ENCODE measurements at places on chromosomes 4 and X.

DNA sequence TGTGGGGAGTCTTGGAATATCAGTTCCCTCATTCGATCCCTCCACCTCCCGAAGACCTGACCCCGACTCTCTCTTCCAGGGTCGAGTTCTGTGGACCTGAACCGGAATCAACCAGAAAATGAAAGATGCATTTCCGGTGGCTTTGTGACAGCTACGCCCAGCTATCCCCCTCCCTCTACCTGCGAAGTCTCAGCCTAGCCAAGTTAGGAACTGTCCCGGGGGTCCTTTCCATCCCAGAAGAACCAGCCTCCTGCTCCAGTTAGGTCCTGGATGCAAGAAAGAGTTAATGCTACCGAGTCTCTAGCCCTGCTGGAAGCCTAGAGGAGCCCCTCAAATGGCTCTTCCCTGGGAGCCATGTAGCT, 13.4 kb upstream of the ETDC start:
- DNase-seq, result no peak

DNA sequence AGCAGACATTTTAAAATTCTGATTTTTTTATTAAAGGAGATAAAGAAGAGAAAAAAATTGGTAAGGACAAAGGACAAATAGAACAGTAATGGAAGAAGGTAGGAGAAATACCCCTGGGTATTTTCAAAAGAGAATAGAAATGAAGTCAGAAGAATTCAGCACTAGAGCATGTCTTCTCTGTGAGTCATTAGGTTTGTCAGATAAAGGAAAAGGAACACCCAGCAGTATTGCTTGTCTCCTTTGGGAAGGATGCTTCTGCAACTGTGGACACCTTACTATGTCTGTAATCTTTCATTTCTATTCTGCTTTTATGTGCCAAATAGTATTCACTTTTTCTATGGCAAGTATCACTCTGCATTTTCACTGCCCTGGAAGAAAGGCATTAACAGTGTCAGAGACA, 24.0 kb upstream of the PCDH7 start:
- no peak for DNase-seq

GRCh38 chr4:184165291-184165690, 52.4 kb downstream of the ENPP6 start:
- no peak for DNase-seq

DNA sequence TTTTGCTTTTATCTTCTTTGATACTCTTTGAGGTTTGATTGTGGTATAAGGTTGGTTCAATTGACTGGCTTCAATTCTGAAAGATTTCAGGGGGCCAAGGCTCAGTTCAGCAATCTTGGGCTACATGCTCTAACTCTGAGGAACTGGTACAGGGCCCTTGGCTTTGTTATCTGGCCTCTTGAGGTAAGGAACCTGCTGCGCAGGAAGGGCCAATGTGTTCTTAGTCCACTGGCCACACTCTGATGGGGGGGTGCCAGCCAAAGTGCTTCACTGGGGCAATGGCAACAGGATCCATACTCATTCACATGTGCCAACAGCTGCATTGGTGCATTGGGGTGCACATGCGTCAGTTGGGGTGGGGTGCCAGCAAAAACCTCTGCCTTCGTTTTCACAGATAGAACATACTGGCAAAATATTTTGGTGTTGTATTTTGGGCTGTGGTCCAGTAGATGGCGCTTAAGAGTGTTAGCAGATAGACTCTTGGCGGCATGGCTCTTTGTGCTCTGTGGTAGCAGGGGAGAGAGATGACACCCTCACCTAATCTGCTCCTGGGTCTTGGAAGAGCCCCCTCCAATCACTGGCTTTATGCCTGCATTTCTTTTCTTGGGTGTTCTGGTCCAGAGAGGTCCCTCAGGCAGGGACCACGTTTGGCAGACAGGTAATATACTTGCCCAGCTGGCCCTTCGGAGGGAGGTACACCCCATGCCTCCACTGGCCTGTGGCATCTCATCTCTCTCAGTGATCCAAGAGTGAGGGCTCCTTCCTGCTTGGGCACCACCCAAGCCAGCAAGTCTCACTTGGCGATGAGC, 42.9 kb downstream of the NDST3 start:
- no peak for DNase-seq

DNA sequence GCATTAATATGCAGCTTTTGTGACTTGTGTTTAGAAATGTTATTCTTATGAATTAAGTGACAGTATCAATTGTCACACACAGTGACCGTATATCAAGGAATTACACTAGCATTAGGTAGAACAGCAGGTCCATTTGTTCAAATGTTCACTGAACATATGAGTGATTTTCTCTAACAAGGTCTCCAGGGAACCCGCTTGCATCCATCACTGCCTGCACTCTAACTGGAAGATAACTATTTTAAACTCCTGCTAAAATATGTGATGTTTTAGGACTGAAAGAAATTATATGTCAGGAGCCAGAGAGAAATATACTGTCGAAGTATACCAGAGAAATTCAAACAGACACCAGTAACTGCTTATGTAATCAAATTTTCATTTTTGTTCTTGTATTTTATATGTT, 1395.7 kb downstream of the PCDH18 start:
- DNase-seq, result no peak

- DNase-seq, result no peak
These were observed 466 bp downstream of the DLG3 start for GRCh38 chrX:70444946-70445656.

GRCh38 chr4:118680808-118681207, 4.4 kb upstream of the METTL14 start:
- DNase-seq, result no peak

DNA sequence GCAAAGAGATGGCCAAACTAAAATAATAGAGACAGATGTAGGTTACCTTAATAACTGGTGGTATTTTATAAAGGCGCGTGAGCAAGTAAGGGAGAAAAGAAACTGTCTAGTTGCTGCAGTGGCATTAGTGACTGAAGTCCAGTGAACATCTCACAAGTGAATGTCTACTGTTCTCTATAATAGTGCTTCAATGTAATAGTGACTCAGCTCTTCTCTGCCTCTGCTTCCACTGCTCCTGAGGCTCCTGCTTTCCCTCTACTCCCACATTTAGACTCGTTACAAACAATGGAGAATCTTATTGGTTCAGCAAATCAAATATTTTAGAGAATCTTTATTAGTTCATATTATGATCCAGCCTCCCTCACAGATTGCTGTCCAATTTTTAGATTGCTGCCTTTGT, 779.1 kb upstream of the HTR2C start:
- no peak for DNase-seq

GRCh38 chr4:24775032-24775605, 20.3 kb upstream of the SOD3 start:
- no peak for DNase-seq

DNA sequence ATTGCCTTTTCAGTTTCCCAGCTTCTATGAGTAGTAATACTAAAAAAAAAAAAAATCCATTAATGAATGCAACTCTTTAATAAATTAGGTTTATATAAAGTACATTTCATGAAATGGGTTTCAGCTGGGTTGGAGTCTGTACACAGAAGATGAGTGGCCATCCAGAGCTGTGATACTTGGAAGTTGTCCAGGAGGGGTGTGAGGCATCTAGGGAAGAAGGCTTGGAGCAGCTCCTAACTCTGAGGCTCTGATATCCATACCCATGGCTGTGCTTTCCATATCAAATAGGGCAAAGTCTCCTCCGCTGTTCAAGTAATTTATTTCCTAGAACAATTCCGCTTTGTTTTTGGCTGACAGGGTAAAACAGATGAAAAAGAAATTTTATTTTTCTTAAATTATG, 423.3 kb upstream of the TENM3 start:
- no peak for DNase-seq

- DNase-seq, result no peak
These were observed 261.6 kb downstream of the ANK2 start for GRCh38 chr4:113311047-113311446.

- DNase-seq, result no peak
These were observed 73.2 kb upstream of the UCP1 start for GRCh38 chr4:140641789-140642439.

GRCh38 chrX:96425200-96425599, 259.4 kb upstream of the DIAPH2 start:
- no peak for DNase-seq

DNA sequence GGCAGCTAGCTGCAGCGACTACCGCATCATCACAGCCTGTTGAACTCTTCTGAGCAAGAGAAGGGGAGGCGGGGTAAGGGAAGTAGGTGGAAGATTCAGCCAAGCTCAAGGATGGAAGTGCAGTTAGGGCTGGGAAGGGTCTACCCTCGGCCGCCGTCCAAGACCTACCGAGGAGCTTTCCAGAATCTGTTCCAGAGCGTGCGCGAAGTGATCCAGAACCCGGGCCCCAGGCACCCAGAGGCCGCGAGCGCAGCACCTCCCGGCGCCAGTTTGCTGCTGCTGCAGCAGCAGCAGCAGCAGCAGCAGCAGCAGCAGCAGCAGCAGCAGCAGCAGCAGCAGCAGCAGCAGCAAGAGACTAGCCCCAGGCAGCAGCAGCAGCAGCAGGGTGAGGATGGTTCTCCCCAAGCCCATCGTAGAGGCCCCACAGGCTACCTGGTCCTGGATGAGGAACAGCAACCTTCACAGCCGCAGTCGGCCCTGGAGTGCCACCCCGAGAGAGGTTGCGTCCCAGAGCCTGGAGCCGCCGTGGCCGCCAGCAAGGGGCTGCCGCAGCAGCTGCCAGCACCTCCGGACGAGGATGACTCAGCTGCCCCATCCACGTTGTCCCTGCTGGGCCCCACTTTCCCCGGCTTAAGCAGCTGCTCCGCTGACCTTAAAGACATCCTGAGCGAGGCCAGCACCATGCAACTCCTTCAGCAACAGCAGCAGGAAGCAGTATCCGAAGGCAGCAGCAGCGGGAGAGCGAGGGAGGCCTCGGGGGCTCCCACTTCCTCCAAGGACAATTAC, 1.4 kb downstream of the AR start:
- no peak for DNase-seq

GRCh38 chr4:10093801-10094552, 22.6 kb downstream of the WDR1 start:
- no peak for DNase-seq

DNA sequence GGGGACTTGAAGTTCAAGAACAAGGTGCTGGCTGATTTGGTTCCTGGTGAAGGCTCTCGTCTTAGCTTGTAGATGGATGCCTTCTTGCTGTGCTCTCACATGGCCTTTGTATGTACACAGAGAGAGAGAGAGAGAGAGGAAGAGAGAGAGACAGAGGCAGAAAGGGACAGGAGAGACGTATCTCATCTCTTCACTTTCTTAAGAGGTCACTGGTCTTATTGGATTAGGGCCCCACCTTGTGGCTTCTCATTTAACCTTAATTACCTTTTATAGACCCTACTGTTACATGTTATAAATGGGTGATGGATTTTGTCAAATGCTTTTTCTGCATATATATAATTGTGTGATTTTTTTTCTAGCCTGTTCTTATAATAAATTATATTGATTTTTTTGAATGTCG, 1444.2 kb downstream of the ADGRL3 start:
- DNase-seq, result no peak

DNA sequence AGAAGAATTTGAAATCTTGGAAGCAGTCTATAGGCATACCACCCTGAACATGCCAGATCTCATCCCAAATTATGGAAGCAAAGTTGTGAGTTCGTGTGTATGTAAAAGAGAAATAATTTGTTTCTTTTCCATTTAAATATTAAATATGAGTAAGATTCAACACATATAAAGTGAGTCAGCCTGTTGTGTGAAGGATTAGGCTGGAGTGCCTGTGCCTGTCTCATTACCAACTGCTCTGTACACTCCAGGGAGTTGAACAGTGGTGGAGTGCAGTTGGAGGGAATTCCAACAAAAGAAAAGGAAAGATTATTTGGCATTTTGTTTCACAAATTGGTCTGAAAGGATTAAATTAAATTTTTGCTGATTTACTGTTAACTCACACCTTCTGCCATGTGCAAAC, 435.6 kb downstream of the FAT4 start:
- no peak for DNase-seq

GRCh38 chr4:2722033-2722432, 34.1 kb downstream of the TNIP2 start:
- no peak for DNase-seq

GRCh38 chr4:48681856-48682255, 98.2 kb downstream of the FRYL start:
- peak; percentile 56 for DNase-seq

DNA sequence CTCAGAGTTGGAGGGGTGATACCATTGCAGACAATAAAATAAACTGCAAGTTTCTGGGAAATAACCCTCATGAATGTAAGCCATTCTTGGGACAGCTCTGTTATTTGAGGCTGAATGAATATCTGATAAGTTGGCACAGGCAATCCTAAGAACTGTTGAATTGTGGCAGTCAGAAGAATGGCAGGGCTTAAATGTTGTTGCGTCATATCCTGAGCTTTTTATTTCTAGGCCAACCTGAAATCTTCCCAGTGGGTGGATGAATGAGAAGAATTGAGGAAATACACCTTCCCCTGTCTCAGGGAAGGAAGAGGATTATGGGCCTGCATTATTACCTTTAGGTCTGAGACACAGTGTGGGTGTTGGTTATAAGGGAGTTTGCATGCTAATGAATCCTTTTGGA, 64.4 kb upstream of the C4orf54 start:
- no peak for DNase-seq

DNA sequence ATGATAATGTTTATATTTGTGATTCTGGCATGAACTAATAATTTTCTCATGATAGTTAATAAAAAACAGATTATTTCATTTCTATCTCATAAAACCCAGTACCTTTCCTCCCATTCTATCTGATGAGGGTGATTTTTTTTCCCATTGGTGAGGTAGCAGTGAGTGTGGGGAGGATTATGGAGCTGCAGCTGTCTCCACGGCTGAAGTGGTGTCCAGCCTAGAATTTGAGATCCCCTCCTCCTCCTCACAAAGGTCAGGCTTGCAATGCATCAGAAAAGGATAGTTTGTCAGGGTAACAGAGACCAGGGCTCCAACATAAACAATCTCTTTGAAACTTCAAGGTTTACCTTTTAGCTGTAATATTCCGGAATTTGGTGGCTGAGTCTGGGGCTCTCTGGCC, 60.9 kb downstream of the C4orf51 start:
- no peak for DNase-seq

DNA sequence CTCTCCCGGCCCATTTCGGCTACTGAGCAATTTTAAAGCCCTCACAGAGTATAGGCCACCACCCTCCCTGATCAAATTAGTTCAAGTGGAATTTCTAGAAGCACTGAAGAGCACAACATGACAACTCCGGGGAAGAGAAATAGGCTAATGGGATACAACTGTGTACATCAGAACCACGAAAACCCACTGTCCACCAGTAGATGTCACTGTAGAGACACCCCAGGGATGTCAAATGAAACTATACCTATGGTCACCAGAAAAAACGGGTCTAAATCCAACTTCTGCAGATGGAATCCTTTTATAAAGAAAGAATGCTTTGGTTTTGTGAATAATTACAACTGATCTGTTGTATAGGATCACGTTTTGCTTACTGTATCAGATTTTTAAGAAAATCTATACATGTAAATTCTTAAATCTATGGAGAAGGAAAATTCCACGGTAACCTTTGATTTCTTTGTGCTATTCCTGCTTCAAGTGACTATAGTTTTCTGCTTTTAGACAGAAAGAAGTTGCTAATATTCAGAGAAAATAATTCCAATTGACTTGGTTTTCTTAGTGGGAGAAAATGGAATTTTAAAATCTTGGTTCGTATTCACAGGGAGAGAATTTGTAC, 29.5 kb upstream of the MAP3K15 start:
- DNase-seq, result peak; percentile 50
